Neuronal stem cell (in vitro differentiated cells): ENCODE measurements at places on chromosomes 12 and 14.

- no peak for DNase-seq
Measured at GRCh38 chr12:32257695-32258496, 141.5 kb upstream of the FGD4 start.

GRCh38 chr14:88095791-88096190 is 90.9 kb downstream of the GPR65 start:
- no peak for DNase-seq

- DNase-seq = no peak
Measured at GRCh38 chr12:52924764-52925716, 20.2 kb upstream of the KRT8 start.

GRCh38 chr14:105941226-105942166 is 415.1 kb downstream of the TMEM121 start:
- DNase-seq = no peak

GRCh38 chr12:5379749-5380496 is 52.0 kb upstream of the NTF3 start:
- no peak for DNase-seq

DNA sequence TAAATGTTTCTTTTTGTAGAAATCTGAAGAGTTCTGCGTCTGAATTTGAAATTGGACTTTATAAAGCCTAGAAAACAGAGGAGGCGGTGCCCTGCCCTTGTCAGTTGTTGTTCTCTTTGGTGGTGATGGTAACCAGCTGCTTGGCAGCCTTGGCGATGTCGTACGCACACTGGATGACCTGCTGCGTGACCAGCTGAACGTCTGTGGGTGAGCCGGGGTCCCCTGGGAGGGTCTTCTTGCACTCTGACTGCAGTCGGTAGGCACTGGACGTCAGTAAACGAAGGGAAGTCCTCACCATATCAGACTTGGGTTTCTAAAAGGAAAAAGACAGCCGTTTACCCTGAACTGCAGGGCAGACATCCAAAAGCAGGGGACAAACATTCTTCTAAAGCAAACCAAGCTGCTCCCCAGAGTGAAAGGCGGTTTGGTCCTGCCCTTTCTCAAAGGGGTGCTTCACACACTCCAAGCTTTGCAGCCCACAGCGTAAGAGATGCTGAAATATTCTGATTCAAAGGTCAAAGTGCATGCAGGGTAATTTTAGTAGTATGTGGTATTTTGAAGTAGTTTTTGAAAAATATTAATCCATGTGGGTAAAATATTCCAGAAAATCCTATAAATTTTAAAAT is 32.9 kb downstream of the TCHP start:
- no peak for DNase-seq

DNA sequence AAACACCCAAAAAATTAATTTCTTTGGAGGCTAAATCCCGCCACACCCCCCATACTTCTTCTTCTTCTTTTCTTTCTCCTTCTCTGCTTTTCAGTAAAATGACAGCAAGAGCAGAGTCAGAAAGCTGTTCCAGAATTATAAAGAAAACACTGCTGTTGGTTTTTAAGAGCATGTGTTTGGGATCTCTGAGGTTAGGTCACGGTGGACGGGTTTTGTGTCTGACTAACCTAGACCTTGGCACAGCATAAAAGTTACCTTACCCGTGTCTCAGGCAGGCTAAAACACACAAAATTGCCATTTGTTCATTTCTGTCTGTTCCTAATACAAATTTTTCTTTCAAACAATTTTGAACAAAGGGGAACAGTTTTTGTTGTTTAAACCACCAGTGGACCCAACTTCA is 540.8 kb downstream of the NRXN3 start:
- DNase-seq = no peak

GRCh38 chr12:5026342-5026938 is 17.2 kb upstream of the KCNA5 start:
- DNase-seq = no peak

GRCh38 chr14:68695326-68695768 is 97.5 kb downstream of the ZFP36L1 start:
- no peak for DNase-seq

- no peak for DNase-seq
Measured at GRCh38 chr12:11412731-11413130, 17.4 kb upstream of the PRB2 start.

DNA sequence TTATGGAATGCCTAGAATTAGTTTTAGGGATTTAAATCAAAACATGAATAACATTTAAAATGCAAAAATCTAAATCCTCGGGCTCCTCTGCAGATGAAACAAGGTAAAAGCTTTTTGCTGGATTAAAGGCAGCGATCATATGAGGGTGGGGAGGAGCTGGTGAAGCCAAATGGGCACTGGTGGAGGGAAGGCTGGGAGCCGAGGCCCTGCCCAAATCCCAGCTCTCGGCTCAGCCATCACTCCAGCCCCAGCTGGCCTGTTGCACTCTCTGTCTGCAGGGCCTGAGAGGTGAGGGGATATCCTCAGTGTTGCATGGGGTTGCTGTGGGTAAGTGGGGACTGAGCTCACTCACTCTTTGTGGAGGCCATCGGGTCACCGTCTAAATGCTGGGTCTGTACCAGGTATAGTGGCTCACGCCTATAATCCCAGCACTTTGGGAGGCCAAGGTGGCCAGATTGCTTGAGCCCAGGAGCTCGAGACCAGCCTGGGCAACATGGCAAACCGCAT is 28.6 kb downstream of the CALM1 start:
- no peak for DNase-seq

GRCh38 chr14:88194531-88194930 is 128.5 kb downstream of the KCNK10 start:
- no peak for DNase-seq

DNA sequence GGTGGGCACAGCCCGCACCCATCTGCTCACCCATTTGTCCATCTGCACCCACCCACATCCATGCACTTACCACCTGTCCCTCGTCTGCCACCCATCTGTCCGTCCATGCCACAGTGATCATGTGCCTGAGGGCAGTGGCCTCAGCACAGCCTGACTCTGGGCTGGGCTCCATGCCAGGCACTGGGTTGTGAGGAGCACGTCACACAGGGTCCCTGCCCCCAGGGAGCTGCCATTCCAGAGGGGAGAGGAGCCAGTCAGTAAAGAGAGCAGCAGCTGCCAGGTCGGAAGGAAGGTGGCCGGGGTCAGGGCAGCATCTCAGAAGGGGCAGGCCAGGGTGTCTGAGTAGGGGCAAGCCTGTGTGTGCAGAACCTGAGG is 43.6 kb downstream of the FBRSL1 start:
- DNase-seq = no peak

- no peak for DNase-seq
Measured at GRCh38 chr14:73729556-73730265, 15.5 kb upstream of the PNMA1 start.

DNA sequence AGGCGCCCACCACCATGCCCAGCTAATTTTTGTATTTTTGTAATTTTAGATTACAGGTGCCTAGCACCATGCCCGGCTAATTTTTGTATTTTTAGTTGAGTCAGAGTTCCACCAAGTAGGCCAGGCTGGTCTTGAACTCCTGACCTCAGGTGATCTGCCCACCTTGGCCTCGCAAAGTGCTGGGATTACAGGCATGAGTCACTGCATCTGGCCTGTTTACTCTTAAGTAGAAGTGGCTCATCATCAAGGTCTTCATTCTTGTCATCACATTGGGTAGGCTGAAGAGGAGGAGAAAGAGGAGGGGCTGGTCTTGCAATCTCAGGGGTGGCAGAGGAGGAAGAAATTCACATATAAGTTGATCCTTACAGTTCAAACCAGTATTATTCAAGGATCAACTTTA is 152.4 kb upstream of the ATP2B1 start:
- DNase-seq = no peak
